Stimulated activated CD4-positive, alpha-beta T cell treated with anti-CD3 and anti-CD28 coated beads, Interleukin-4, amount 100 ng/mL, for 48 hours (primary cell): ENCODE measurements at places on chromosomes 4 and X.

DNA sequence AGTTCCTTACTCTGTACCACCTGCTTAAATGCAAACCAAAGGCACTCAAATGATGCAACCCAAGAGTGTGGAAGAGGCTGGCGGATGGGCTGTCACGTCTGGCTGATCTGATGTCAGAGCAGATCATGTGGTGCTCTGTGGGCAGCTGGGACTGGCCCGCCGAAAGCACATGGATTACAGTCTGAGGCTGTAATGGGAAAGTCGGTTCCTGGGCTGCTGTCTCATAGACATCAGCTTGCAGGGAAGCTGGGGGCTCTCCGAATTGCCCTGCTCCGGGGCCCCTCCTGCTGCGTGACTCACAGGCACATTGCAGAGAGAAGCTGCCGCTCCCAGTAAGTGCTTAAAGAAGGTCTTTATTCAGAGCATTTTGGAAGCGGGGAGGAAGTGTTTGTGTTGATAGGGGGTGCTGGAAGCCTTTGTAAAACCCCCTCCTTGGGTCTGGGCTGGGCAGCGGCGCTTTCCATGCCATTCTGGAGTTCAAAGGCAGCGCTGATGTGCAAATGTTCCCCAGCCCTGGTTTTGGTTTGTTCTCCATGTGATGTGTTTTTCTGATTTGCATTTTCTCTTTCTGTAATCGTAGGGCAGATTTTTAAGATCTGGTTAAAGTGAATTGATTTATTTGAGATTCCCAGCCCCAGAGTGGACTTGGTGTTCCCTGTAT, 181.1 kb downstream of the LARP7 start:
- peak; percentile 25 for DNase-seq

DNA sequence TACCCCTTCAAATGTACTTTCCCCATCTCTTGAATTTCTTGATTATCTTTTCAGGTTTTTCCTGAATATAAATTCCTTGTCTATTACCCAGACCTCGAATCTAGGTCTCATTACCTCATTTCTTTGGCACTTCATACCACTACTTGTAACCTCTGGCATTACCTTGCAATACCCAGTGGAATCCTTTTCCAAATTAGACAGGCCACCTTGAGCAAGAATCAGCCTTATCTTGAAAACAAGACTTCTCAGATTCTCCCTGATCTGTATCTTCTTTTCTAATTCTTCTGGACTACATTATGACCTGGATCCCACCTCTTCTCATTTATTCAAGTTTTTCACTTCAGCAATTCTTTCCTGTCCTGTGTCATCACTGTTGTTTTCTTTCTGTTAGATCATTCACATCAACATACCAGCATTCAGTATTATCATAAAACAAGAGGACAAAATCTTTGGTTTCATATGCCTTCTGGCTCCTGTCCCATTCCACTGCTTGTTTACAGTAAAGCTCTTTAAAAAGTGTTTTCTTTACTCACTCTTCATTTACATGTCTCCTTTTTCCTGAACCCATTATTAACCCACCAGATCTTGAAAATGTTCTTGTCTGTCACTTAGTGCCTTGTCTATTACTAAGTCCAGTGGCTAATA, 275.6 kb upstream of the HS3ST1 start:
- DNase-seq, result no peak

GRCh38 chr4:106478152-106478551, 109.6 kb upstream of the GIMD1 start:
- no peak for DNase-seq

GRCh38 chrX:56762220-56762619, 33.2 kb downstream of the NBDY start:
- DNase-seq, result no peak

GRCh38 chrX:15674841-15675489, 10.4 kb upstream of the CLTRN start:
- peak; percentile 75 for DNase-seq

- no peak for DNase-seq
These were observed 349.4 kb downstream of the ARHGAP10 start for GRCh38 chr4:148081267-148081666.

- DNase-seq, result no peak
These were observed 296.2 kb downstream of the PAPSS1 start for GRCh38 chr4:107423677-107424405.

DNA sequence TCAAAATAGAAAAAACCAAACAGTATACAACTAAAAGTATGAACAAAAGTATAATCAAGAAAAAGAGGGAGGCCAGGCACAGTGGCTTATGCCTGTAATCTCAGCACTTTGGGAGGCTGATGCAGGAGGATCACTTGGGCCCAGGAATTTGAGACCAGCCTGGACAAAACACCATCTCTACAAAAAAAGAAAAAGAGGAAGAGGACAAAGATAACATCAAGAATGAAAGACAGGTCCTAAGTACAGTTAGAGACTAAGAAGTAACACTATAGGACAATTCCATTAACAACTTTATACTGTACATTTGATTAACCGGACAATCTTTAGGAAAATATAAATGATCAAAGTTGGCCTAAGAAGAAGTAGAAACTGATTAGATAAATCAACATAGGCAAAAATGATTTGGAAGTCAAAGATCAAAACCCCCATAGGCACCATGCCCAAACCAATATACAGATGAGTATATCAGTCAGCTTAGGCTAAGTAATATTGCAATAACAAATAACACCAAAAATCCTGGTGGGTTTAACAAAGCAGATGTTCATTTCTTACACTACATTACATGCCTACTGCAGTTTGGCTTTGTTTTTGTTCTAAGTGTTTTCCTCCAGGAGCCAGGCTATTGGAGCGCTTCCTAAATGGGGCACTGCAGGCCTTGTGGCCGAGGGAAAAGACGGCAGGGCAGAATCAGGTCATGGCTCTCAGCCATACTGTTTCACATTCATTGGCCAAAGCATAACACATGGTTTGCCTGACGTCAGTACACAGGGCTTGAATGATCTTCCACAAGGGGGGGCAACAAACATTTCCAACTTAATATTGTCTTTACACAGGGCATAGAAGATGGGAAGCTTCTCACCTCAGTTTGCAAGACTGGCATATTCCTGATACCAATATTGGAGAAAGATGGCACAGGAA, 42.2 kb upstream of the HGFAC start:
- DNase-seq, result no peak

GRCh38 chrX:51804741-51805140, 61.5 kb downstream of the GSPT2 start:
- no peak for DNase-seq

DNA sequence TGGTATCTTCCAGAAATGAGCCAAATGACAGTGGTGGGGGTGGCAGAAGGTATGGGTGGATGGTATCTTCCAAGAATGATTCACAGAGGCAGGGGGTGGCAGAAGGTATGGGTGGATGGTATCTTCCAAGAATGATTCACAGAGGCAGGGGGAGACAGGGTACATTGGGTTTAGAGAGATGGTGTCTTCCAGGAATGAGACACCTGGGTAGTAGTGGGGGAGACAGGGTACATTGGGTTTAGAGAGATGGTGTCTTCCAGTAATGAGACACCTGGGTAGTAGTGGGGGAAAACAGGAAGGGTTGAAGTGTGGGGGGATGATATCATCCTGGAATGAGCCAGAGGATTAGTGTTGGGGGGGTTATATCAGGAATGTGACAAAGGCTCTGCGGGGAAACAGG, 62.0 kb downstream of the MAOA start:
- no peak for DNase-seq

- DNase-seq, result no peak
These were observed 215.4 kb upstream of the MAB21L2 start for GRCh38 chr4:150366487-150366999.

DNA sequence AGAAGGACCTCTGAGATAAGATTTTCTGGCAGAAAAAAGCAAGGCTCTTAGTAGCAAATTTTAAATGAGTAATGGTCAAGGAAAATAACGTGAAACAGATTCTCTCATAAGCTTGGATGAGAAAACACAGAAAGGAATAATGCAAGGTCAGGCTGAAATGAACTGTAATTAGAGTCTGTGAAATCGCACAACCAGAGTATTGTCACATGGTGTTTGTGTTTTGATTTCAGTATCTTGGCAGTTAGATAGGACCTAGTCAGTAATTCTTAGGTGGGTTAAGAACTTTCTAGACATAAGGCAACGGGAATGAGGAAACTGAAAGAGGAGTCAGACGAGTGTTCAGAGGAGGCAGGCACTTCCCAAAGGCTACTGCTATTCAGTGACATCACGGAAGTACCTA, 34.6 kb downstream of the LIMCH1 start:
- no peak for DNase-seq
